ENCODE measurements at places on chromosomes 5 and 9. TPM values are rescaled to one million over a fixed set of nuclear protein-coding genes. Genes with fewer than 3 reads are reported as not detected.
A peak's percentile ranks its signal among the peaks of the same experiment; 100 is the strongest.

GRCh38 chr5:173645437-173645807 lies 29.0 kb upstream of the BOD1 start:
- no peak for DNase-seq

DNA sequence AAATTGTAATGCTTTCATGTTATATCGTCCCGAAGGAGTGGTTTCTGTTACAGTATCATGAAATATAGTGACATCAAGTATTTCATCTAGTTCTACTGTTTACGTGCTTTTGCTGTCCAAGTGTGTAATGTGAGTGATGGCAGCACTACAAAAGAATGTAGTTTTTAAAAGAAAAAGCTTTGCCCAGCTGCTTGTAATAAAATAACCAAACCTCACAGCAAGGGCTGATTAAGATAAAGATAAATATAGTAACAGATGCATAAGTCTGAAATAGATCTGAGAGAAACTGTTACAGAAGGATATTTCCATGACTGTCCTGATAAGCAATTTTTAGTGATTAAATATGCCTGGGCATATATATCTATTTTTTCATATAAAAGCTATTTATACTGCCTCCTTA lies 106.4 kb downstream of the AUH start:
- no peak for DNase-seq

GRCh38 chr5:67306965-67307607 lies 110.5 kb upstream of the CD180 start:
- DNase-seq = no peak

Gene DRD1
- polyA plus RNA-seq = not detected

Gene SLC1A1
- polyA plus RNA-seq = 5.2 TPM

DNA sequence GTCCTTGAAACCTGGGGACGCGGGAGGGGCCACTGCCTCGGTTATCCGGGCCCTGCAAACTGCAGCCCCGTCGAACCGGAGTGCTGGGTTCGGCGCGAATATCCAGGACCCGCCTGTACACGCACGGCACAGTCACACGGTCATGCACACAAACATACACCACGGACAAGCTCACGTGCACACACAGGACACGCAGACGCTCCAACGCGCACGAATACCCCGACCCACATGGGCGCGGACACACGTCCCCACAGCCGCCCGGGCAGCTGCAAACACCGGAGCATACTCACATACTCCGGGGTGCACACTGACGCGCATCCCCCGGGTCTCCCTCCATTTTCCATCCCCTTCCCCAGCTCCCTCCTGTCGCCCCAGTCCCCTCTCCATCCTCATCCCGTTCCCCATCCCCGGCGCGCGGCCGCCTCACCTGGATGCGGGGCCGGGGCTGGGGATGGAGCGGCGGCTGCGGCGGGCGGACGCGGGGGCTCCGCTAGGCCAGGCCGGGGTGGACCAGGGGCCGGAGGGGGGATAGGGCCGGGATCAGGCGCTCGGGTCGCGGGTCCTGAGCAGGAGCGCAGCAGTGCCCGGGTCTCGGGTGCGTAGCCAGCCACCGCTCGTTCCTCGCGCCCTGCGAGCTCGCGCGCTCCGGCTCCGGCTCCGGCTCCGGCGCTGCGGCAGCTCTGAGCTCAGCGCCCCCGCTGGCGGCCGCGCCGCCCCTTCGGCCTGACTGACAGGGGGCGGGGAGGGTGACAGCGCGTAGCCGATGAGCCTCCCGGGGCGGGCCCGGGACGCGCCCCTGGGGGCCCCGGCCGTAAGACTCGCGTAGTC lies at the start of the genes EIF4E1B and SNCB:
TSS of gene EIF4E1B (plus strand) at position 823 of the 828 bp plus-strand sequence. CDS start 12,113 bp downstream, outside the sequence.
TSS of gene SNCB (minus strand) at position 682 of the 828 bp plus-strand sequence. CDS start 880 bp downstream, outside the sequence.
- DNase-seq = peak; percentile 49

DNA sequence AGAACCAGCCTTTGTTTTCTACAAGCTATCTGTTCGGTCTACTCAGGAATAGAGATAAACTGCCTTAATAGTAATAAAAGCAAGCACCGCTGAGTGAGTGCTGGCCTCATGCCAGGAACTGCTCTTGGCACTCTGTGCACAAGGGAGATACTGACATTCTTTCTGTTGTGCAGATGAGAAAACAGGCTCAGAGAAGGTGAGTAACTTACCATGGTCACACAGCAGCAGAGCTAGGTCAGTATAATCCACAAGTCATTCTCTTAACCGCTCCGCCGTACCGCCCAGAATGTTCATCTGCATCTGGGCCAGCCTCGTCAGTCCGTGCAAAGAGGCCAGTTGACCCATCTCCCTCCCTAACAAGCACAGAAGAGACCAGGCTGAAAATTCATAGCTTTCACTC lies 27.4 kb downstream of the QRFP start:
- peak; percentile 71 for DNase-seq

DNA sequence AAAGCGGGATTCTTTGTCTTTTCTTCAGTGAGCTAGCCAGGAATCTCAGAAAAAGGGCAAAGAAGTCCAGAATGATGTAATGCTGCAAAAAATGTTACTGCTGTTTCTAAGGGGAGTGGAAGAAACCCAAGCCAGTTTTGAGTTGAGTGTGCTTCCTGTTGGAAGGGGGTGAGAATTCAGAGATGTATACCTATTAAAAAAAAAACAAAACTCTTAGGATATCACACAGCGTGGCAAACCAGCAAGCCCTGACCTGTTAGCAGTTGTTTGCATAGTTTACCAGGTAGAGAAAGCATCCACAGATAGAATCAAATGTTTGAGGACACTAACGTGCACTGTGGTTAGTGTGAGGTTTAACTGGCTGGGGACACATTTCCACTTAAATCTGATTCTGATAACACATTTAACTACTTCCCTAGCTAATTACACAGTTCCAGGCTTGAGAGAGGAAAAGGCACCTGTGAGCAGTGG lies 11.4 kb downstream of the BASP1 start:
- peak; percentile 31 for DNase-seq

- DNase-seq = no peak
These were observed 90.3 kb downstream of the AP3B1 start for GRCh38 chr5:78204241-78204640.

Gene PCDHGA8
- 0.43 TPM for polyA plus RNA-seq

- DNase-seq = no peak
These were observed 263.3 kb downstream of the GADD45G start for GRCh38 chr9:89868100-89868499.

- no peak for DNase-seq
These were observed 52.2 kb upstream of the DAB2IP start for GRCh38 chr9:121598965-121599871.

DNA sequence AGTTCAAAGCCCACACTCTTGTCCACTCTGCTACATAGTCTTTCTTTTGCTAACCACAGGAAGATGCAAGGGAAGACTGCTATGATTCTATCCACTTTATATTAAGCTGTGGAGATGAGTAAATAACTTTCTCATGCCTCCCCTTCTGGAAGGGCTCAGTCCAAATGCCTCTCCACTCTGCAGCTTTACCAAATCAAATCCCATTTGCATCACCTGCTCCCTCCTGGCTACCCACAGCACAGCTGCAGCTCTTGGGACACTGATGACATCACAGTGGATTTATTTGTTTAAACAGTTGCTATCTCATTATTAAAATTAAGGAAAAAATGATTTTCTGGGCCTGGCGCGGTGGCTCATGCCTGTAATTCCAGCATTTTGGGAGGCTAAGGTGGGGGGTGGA lies 1544.9 kb upstream of the WWC1 start:
- DNase-seq = no peak

GRCh38 chr5:100469767-100470166 lies 65.4 kb upstream of the FAM174A start:
- no peak for DNase-seq

GRCh38 chr9:22204240-22204639 lies 195.1 kb upstream of the CDKN2B start:
- no peak for DNase-seq

GRCh38 chr5:88952344-88952743 lies 69.4 kb upstream of the MEF2C start:
- peak; percentile 7 for DNase-seq

Gene GRHPR
- 247 TPM for polyA plus RNA-seq

DNA sequence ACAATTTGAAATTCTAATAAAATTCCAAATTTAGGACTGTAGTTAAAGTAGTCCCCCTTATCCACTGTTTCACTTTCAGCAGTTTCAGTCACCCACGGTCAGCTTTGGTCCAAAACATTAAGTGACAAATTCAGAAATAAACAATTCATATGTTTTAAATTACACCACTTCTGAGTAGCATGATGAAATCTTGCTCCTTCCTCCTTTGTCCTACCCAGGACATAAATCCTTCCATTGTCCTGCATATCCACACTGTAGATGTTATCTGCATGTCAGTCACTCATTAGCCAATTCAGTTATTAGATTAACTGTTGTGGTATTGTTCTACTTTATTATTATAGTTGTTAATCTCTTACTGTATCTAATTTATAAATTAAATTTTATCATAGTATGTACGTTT lies 376.5 kb downstream of the SH3GL2 start:
- DNase-seq = no peak

DNA sequence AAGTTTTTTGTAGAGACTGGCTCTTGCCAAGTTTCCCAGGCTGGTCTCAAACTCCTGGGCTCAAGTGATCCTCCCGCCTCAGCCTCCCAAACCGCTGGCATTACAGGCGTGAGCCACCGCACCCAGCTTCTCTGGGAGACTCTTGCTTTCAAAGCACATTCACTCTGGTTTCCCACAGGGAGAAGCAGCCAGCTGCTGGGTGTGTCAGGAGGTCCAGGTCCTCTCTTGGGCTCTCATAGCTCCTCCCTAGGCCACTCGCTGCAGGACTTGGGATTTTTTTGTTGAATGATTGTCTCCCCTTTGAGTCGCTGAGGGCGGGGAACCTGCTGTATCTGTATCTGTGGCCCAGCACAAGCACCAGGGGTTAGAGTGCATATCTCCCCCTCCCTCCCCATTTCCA lies 68.4 kb upstream of the RAPGEF1 start:
- DNase-seq = no peak

Gene IFNA14
- polyA plus RNA-seq = not detected

- DNase-seq = no peak
These were observed 231.0 kb downstream of the MAN2A1 start for GRCh38 chr5:109920736-109921135.

GRCh38 chr5:31664566-31664965 lies 25.6 kb downstream of the PDZD2 start:
- no peak for DNase-seq

Measured in endothelial cell of umbilical vein (primary cell).